Uterine smooth muscle cell (primary cell): ENCODE measurements at places on chromosomes 2 and 18. TPM values are rescaled to one million over a fixed set of nuclear protein-coding genes. Genes with fewer than 3 reads are reported as not detected.

UBXN2A gene
- 11.6 and 13.9 TPM in 2 replicates for total RNA-seq

PPP1R1C gene
- total RNA-seq, result 0.25 and 2.2 TPM in 2 replicates

TRIM43 gene
- total RNA-seq, result not detected in 2 replicates

MAP3K19 gene
- total RNA-seq, result not detected in 2 replicates

AQP12A gene
- total RNA-seq, result not detected in 2 replicates

SERPINB3 gene
- not detected in 2 replicates for total RNA-seq

LNPK gene
- 51.9 and 61.6 TPM in 2 replicates for total RNA-seq

USP34 gene
- total RNA-seq, result 117 and 135 TPM in 2 replicates

TBC1D8 gene
- total RNA-seq, result 8.4 and 10.3 TPM in 2 replicates

MOCOS gene
- total RNA-seq, result 2.2 and 5.6 TPM in 2 replicates

FANCL gene
- 21.1 and 38.3 TPM in 2 replicates for total RNA-seq

VIL1 gene
- total RNA-seq, result 0.12 TPM in 1 of 2 replicates, not detected in the other

SERPINB12 gene
- not detected in 2 replicates for total RNA-seq

GDF7 gene
- total RNA-seq, result 4.0 and 4.1 TPM in 2 replicates

ABCG5 gene
- not detected in 2 replicates for total RNA-seq

PSMG2 gene
- total RNA-seq, result 51.0 and 72.8 TPM in 2 replicates

ABCB11 gene
- total RNA-seq, result not detected in 2 replicates

OSR1 gene
- 3.9 and 5.3 TPM in 2 replicates for total RNA-seq

SNRPD1 gene
- total RNA-seq, result 14.2 and 28.7 TPM in 2 replicates

LYPD6B gene
- total RNA-seq, result not detected in 2 replicates

PPM1G gene
- 77.2 and 144 TPM in 2 replicates for total RNA-seq

ALLC gene
- 0.25 TPM in 1 of 2 replicates, not detected in the other for total RNA-seq

ADD2 gene
- total RNA-seq, result 0.37 and 0.55 TPM in 2 replicates

CTDSP1 gene
- 36.7 and 46.0 TPM in 2 replicates for total RNA-seq

RIT2 gene
- total RNA-seq, result not detected in 2 replicates

NAT8 gene
- not detected in 2 replicates for total RNA-seq

PCARE gene
- total RNA-seq, result not detected in 2 replicates

IL36A gene
- not detected in 2 replicates for total RNA-seq

OLA1 gene
- total RNA-seq, result 103 and 124 TPM in 2 replicates

SGPP2 gene
- total RNA-seq, result not detected in 2 replicates

AFF3 gene
- total RNA-seq, result 2.1 and 3.1 TPM in 2 replicates

TEX44 gene
- total RNA-seq, result not detected in 2 replicates
